ENCODE measurements at places on chromosomes 1 and 21.

DNA sequence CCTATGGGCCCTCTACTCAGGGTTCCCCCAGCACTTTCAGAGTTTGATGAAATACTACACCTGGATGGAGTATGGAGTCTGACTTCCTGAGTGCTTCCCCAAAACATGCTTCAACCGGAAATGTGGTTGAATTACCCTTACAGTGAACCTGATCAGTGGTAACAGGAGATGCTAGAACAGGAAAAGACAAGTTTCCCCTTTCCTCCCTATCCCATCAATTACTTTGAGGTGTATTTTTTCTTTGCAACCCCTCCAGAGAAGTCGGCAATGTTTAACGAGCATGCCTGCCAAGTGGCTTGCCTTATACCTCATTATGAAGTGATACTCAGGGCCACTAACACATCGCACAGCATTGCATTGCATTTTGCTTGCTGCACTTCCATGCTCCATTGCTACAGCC, 7.0 kb downstream of the KRTAP15-1 start:
- DNase-seq: no peak

DNA sequence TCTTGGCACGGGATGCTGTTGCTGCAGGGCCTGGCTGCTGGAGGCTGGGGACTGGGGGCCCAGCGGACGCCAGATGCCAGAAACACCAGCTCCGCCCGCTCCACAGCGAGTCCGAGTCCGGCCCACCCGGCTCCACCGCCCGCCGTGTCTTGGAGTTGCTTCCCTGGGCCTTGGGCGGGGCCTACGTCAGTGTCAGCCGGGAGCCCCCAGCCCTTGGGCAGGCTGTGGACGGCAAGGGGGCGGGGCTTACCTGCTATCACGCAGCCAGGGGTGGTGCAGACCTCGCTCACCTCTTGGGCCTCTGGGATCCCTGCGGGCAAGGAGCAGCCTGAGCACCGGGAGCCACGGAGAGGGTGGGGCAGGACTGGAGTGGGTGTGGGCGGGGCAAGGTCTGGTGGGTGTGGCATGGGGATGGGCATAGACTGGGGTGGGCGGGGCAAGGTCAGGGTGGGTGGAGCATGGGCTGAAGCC, 21.8 kb downstream of the MMEL1 start:
- no peak for DNase-seq

DNA sequence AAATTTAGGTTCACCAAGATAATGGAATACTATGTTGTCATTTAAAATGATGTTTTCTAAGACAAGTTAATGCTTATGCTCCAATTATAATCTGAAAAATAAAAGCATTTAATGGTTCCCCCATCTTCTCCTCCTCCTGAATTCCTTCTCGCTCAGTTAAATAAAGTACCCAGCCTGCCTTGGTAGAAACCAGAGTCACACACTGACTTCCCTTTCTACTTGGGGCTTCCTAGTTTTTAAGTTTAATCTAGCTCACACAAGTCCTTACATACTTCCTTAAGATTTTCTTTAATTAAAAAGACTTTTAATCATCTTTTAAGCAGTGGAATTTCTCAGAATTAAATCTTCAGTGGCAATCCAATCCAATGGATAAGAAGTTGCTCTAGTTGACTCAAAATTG, 32.9 kb downstream of the CD58 start:
- DNase-seq: no peak

GRCh38 chr1:219927298-219927955, 930 bp downstream of the SLC30A10 start:
- no peak for DNase-seq

GRCh38 chr1:55824251-55824640, 609.1 kb upstream of the USP24 start:
- no peak for DNase-seq

GRCh38 chr1:193458628-193459027, 272.2 kb upstream of the B3GALT2 start:
- DNase-seq: no peak

DNA sequence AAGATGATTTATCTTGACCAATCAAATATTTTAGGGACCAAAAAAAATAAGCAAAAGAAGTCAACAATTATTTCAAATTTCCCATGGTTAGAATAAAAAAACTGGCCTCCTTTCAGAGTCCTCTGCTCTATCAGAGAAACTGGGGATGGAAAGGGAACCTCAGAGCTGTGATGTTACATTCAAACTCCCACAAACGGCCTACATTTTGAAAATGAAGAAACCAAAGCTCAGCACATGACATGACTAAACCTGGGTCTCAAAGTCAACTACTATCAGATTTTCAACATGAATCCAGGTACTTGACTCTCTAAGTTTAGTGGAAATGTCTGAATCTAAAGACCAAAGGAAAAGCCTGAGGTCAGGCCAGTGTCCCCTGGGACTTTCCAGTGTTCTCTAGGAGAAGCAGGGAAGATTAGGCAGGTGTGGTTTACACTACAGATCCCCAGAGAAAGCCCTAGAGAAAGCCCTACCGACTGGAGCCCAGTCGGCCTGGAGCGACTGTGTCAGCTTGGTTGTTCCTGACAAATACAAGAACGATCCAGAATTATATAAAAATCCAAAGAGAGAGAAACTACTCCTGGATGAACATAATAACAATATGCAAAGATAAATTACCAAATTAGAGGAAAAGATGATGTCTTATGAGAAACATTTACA, 24.8 kb downstream of the JAK1 start:
- no peak for DNase-seq

DNA sequence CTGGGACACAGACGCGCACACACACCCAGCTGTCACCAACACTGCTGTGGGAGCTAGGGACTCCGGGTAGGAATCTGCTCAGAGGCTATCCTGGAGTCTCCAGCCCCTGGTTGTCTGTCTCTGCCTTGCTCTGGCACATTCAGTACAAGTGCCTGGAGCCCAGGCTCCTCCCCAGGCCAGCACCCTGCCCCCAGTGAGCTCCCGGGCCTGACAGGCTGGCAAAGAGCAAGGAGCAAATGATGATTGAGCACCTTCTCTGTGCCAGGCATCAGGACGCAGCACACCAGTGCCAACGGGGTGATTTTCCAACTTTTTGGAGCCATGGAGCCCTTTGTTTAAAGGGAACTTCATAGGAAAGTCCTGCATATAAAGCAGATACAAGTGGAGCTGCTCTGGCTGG, 6.5 kb downstream of the CNTN2 start:
- no peak for DNase-seq

DNA sequence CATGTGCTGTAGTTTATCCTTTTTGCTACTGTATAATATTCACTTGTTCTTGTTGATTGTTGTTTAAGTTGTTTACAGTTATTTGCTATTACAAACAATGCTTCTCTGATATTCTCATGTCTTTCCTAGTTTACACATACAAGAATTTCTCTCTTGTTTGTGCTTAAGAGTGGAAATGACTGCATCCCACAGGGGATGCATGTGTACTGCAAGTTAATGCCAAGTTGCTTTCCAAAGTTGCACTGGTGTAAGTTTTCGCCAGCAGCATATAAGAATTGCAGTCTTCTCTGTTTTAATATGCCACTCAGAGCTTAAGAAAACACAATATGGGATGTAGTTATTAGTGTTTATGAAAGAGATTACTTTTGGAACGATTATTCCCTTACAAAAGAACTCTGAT, 97.7 kb downstream of the NEK7 start:
- no peak for DNase-seq

- DNase-seq: no peak
These were observed 368.0 kb upstream of the PRMT6 start for GRCh38 chr1:106688446-106688845.

DNA sequence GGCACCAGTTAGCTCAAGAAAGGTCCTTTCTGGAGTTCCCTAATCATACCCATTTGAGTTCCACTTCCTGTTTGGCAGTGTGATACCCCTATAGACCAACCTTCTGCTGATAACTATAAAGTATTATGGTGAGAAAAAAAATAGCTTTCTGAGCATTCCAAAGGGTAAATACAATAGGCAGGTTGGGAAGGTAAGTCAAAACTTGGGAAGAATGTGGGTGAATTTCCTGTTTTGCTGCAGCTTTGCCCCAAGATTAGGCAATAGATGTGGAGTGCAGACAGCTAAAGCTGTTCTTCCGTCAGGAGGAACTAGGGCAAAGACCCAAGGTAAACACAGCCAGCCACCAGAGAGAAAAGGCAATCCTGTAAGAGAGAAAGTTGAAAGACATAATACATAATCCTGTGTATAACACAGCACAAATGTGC, 49.9 kb upstream of the GUCA2A start:
- DNase-seq: peak; percentile 39

- no peak for DNase-seq
These were observed 54.0 kb downstream of the CLIC6 start for GRCh38 chr21:34722684-34723300.

- no peak for DNase-seq
These were observed 5.0 kb downstream of the PPOX start for GRCh38 chr1:161171191-161171590.

- no peak for DNase-seq
These were observed 136.2 kb upstream of the DUSP10 start for GRCh38 chr1:221878134-221878533.

DNA sequence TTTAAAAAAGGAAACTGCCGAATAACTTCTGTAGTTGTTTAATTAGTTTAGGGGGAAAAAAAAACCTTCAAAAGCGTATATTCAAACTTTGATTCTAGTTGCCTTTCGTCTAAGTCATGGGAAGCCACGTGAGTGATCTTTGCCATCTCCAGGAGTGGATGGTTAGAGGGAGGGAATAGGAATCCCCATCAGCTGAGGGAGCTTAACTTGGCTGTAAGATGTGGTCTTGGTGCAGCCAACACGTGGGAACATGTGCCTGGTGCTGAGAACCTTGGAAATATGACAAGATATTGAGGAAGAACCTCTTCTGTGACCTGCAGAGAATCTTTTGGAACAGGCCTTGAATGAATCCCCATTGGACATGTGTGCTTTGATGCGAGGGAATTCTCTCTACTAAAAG, 1.7 kb downstream of the BACE2 start:
- DNase-seq: no peak

DNA sequence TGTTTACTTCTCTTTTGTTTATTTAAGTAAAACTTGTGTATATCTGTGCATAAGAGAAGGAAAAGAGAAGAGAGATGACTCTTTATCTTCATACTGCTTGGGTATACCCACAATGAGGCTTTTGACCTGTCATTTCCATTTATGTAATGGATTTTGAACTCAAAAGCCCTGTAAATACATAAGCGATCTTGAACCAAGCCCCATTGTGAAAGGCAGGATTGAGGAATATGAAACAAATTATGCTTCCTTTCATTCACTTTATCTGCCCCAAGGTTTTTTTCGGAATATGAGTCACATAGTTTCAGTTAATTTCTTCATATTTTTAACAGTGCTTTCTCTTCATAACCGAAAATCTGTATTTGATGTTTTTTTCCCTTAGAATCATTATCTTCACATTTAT, 21.4 kb downstream of the CNST start:
- no peak for DNase-seq

GRCh38 chr1:42747125-42747524, 7.1 kb upstream of the CLDN19 start:
- no peak for DNase-seq

DNA sequence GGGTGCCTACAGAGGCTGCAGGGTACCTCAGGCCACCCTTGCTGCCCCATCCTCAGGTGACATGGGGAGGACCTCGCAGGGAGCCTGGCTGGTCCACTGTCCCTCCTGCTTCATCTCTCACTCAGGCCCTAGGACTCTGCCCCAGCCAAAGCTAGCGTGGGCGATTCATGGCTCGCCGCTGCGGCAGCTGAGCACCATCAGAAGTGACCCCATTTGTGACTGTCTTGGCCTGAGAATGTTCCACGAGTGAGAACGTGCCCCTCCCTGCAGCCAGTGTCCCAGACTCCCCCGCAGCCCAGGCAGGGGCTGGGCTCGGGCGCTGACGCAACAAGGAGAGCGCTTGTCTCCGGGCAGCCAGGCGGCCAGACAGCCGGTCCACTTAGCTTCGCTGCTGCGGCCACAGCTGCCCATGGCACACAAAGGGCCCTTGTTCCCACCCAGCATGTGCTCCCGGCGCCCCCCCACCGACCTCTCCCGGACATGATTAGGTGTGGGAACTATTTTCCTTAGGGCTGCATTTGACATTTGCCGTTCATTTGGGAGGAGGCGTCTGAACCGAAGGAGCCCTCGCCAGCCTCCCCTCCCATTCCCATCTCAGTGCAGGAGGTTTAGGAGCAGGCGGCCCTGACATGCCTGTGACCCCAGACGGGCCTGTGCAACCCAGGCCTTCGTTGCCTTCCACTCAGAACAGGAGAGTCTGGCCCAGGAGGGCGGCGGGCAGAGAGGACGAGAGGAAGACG, 19.3 kb upstream of the POFUT2 start:
- DNase-seq: peak; percentile 87

DNA sequence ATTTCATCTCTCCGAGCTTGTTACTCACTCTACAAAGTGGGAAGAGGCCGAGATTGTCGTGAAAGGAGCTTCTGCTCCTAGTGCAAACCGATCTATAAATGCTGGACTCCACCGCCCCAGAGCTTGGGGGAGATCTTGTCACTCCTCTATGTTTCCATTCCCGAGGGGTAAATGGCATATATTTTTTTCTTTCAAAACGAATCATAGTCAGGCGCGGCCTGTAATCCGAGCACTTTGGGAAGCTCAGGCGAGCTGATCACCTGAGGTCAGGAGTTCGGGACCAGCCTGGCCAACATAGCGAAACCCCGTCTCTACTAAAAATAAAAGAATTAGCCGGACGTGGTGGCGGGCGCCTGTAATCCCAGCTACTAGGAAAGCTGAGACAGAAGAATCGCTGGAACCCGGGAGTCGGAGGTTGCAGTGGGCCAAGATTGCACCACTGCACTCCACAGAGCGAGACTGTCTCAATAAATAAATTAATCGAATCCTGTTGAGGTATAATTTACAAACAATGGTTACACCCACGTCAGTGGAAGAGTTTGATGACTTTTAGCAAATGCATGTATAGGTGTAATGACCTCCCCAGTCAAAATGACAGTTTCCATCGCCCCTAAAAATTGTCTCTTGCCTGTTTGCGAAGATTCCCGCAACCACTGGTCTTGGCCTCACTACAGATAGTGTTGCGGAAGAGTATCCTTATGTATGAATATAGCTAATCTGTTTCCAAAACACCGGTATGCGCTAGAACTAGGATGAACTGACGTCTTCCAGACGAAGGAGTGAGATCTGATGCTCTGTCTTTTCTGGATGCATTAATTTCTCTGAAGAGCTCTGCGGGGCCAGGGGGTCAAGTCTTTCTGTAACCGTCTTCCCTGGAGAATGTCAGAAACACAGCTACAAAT, 840 bp upstream of the HEATR1 start:
- no peak for DNase-seq

- DNase-seq: no peak
These were observed 23.4 kb downstream of the CNIH3 start for GRCh38 chr1:224639426-224639975.

DNA sequence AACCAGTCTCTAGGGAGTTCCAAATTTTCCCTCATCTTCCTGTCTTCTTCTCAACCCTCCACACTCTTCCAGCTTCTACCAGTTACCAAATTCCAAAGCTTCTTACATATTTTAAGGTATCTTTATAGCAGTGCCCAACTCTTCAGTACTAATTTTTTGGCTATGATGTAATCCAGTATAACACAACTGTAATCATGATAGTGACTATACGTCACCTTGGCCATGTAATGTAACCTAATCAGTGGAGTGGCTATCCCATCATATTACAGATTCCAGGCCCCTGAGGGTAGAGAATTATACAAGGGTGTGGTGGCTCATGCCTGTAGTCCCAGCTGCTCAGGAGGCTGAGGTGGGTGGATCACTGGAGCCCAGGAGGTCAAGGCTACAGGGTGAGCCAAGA, 143.2 kb downstream of the CLEC20A start:
- DNase-seq: no peak

Data from brain pericyte (primary cell).